Testis (tissue), 5 donors: ENCODE measurements at places on chromosomes 7 and 10. TPM values are rescaled to one million over a fixed set of nuclear protein-coding genes. Genes with fewer than 3 reads are reported as not detected.

The UNCX gene
- polyA plus RNA-seq: not detected

The EVX1 gene
- 1.4 TPM for polyA plus RNA-seq

The ZP3 gene
- polyA plus RNA-seq: 2.0 TPM

The CPN1 gene
- 2.4 TPM for polyA plus RNA-seq

The CYP3A5 gene
- 0.55 TPM for polyA plus RNA-seq

The INA gene
- 7.7 TPM for polyA plus RNA-seq

The HACD1 gene
- 14.0 TPM for polyA plus RNA-seq

The ANKRD1 gene
- polyA plus RNA-seq: 2.1 TPM
